ENCODE measurements at places on chromosomes 4 and X. TPM values are rescaled to one million over a fixed set of nuclear protein-coding genes. Genes with fewer than 3 reads are reported as not detected.

- no peak for DNase-seq
These were observed 225.8 kb upstream of the TEX13C start for GRCh38 chrX:125093852-125094251.

The FGA gene
- not detected for polyA plus RNA-seq

DNA sequence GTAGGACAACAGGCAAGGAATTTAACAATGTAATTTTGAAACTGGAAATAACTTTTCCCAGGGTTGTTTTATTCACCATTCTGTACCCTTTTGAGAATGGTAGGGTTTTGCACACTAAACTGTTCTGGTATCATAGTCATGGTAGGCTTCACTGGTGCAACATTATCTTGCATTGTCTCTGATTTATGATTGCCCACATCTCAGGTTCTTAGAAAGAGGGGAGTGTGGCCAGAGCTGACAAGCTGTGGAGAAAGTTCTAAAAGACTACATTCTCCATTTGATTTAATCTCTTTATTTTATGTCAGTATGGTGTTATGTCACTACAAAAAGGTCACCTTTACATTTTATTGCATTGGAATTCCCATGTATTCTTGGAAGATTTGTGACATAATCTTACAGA is 447.3 kb downstream of the GRIA2 start:
- DNase-seq = no peak

DNA sequence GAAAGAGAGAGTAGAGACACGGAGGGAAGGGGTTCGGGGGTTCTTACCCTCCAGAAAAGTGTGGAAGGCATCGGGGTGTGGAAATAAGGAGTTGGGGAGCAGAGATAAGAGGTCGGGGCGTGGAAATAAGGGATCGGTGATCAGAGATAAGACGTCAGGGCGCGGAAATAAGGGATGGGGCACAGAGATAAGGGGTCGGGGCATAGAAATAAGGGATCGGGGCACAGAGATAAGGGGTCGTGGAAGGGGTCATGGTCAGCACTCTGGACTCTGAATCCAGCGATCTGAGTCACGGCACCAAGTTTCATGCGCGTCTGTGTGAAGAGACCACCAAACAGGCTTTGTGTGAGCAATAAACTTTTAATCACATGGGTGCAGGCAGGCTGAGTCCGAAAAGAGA is 119.1 kb downstream of the PCDH10 start:
- no peak for DNase-seq

GRCh38 chr4:23320931-23321587 is 568.8 kb downstream of the PPARGC1A start:
- no peak for DNase-seq

GRCh38 chrX:130296743-130297142 is 28.0 kb upstream of the ZNF280C start:
- no peak for DNase-seq

GRCh38 chrX:45381841-45382240 is 181.2 kb upstream of the DIPK2B start:
- no peak for DNase-seq

The SATL1 gene
- not detected for polyA plus RNA-seq

- no peak for DNase-seq
These were observed 66.1 kb downstream of the FMR1NB start for GRCh38 chrX:148047200-148047599.

DNA sequence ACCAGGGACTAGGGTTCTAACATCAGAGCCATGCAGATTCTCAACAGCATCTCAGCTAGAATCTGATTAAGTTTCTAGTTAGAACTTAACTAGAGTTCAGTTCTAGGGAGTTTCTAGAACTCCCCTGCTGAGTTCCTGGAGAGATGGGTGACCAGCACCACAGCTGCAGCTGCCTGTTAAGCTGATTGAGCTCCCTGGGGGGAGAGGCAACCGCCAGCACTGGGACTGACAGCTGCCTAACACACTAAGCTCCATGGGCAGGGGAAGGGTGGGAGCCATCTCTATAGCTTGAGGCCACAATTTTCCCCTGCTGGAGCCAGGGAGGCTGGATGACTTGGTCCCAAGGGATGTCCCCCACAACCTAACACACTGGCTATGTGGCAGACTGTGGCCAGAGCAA is 84.2 kb downstream of the CHIC1 start:
- no peak for DNase-seq

- DNase-seq = no peak
These were observed 1.1 kb downstream of the NUDT9 start for GRCh38 chr4:87423317-87424098.

DNA sequence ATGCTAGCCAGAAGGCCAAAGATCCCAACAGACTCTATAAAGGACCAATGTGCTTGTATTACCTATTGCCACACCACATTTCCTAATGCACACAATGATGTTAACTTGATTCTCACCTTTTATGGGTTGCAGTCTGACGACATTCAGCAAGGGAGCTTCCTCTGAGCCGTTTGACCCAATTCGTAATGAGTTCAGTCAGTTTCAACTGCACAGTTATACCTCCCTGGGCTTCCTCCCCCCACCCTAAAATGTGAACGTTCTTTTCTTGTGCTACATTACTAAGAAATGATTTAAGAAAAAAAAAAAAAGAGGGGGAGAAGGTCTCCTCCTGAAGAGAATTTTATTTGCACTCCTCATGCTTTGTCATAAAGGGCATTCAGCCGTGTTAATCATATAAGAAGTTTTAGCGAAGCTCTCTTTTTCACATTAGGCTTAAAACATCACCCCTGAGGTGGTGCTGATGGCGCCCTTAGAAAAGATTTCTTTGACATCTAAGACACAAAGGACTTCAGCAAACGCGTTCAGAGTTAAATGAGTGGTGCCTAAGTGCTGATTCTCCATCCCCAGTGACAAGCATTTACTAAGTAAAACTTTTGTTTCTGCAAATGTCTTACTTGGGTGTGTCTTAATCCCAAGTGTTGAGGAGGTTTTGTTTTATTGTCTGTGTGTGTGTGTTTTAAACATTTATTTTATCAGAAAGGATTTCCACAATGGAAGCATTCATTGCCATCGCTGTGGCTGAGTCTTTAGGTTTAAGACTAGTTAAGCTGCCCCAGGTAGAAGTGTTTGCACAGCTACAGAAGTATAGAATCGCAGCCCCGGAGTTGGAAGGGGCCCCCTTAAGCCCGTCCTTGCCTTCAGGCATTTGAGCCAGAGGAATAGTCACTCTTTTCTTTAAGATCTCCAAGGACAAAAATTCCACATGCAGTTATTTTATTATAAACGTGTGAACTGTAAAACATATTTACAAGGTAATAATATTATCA is 15.2 kb upstream of the GPC3 start:
- no peak for DNase-seq

The DAPP1 gene
- polyA plus RNA-seq = 13.2 TPM

DNA sequence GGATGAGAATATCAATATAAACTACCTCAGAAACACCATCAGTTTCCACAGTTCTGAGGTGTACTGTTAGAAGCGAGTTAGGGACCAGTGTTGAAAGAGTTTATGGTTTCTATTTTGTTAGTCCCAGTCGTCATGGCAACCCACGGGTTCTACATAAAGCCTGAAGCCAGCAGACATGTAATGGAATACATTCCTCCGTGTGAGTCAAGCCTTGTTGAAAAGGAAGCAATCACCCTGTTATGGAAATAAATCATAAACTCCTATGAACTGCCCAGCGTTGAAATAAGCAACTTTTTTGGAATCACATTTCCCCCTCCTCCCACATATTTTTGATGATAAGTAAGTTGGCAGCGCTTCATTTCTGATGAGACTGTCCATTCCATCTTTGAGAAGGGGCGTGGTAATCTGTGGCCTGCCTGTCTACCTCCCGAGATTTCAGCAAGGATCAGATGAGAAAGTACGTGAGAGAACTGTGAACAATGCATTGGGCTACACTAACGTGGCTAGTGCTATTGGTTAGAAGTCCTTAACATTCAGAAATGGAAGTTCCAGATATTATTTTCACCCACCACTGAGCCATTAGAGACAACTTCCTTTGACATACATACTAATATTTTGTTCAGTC is 40.4 kb upstream of the PDHA1 start:
- no peak for DNase-seq

DNA sequence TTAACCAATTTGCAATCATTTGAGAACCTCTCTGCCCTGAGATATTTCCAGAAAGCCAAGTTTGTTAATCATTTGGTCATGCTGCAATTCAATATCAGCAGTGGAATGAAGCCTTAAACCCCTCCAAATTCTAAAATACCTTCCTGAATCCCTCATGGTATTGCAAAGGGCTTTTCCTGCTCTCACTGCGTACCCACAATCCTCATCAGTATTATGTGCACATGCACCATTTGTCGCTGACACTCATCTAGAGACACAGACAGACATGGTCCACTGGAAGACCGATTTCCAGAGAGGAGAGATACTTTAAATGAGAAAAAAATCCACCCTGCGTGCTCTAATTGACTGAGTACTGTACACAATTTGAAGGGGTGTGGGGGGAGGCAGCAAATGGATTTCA is 104.4 kb downstream of the GPC3 start:
- no peak for DNase-seq

DNA sequence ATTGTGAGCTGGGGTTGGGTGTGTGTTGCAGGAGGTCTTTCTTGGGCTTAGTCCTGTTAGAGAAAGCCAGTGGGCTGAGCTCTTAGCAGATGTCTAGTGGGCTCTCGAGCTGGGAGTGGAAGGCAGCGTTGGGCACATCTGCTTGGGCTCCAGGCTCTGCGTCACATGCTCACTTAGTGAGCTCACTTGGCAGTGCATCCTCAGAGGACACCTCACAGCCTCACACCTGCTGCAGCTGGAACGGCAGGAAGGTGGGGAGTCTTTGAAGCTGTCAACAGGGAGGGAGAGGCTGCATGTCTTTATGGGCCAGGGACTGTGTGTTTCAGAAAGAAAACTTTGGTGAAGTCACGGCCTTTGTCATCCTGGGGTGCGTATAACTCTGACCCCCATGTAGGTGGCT is 82.2 kb downstream of the PSAPL1 start:
- DNase-seq = no peak

DNA sequence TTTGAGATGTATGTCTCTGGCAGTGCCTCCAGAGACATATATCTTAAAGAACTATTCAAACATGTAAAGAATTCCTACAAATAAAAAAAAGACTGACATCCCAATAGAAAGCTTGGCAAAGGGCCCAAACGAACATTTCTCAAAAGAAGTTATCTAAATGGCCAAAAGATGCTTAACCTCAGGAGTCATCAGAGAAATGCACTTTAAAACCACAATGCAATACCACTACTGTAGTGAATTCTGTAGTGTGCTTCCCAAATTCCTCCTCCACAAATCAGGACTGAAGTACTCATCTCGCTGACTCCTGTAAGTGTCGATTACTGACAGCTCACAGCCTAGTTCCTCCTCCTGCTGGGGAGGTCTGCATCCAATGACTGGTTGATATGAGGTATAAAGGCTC is 129.0 kb upstream of the MAMLD1 start:
- DNase-seq = no peak
